ENCODE measurements at places on chromosomes 3 and 15. TPM values are rescaled to one million over a fixed set of nuclear protein-coding genes. Genes with fewer than 3 reads are reported as not detected.

GRCh38 chr15:47374222-47374621 lies 343.1 kb upstream of the SEMA6D start:
- no peaks in the 10 kb centered on the region for H3K27me3 ChIP-seq
- H3K4me1 ChIP-seq: no peaks in the 10 kb centered on the region
- H3K36me3 ChIP-seq: no peaks in the 10 kb centered on the region
- peak; percentile 25 for DNase-seq
- no peak overlapping the region for H3K27ac ChIP-seq

DNA sequence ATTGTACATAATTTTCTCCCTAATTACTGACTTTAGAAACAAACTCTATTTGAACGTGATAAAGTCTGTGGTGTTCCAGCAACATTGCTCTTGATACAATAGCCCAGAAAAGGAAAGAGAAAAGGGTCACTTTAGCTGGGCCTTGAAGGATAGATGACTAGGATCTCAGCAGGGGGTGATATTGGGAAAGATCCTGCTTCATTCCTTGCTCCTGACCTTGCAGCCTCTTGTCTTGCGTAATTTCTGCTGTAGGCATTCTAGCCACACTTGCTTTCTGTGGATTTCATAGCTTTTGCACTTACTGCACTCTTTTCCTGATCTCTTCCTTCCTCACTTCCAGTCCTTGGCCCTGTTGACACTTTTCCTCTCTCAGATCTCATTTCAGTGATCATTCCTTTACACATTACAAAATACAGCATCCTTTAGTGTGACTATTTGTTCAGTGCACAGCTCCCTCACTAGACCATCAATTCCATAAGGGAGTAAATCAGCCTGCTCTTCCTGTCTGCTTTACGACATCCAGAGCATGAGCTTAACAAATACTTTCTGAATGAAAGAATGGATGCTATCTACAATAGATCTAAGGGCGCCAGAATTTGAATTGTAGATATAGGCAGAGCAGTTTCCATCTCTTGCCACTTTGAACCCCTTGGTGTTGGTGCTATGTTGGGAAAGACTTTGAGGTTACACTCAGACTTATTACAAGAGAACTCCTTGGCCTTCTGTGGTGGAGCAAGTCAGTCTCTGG lies 559.6 kb upstream of the MDFIC2 start:
- H3K4me1 ChIP-seq: peaks cover 10% of the 10 kb centered on the region
- peak overlapping the region; percentile 70 for H3K27ac ChIP-seq
- H3K4me3 ChIP-seq: peak overlapping the region; percentile 41

DNA sequence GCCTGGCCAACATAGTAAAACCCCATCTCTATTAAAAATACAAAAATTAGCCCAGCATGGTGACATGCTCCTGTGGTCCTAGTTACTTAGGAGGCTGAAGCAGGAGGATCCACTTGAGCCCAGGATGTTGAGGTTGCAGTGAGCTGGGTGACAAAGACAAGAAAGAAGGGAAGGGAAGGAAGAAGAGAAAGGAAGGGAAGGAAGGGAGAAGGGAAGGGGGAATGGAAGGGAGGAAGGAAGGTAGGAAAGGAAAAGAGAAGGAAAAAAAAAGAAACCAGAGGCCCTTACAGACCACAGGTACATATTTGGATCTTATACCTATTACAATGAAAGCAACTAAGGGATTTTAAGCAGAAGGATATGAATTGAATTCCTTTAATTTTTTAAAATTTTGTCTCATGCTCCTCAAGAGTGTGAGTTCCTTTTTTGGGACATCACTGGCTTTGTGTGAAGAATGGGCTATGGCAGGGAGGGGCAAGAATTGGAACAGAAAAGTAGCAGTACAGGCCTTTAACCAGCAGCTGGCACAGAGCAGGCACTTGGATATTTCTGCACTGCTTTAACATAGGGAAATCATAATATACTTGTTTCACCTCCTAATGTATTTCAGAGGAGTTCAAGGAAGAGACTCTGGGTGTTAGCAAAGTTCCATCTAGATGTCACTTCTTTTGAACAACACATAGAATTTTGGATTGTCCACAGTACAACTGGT lies 7.9 kb downstream of the RAB27A start:
- H3K4me1 ChIP-seq: peaks cover 24% of the 10 kb centered on the region
- DNase-seq: peak; percentile 34
- peak overlapping the region; percentile 41 for H3K4me3 ChIP-seq
- H3K27ac ChIP-seq: peak overlapping the region; percentile 25
- H3K27me3 ChIP-seq: no peaks in the 10 kb centered on the region
- H3K36me3 ChIP-seq: no peaks in the 10 kb centered on the region

- peaks cover 4% of the 10 kb centered on the region for H3K4me1 ChIP-seq
- no peak overlapping the region for H3K27ac ChIP-seq
- no peaks in the 10 kb centered on the region for H3K27me3 ChIP-seq
- H3K36me3 ChIP-seq: no peaks in the 10 kb centered on the region
- DNase-seq: peak; percentile 79
- no peak overlapping the region for H3K4me3 ChIP-seq
Measured at GRCh38 chr3:40179016-40179415, 130.5 kb upstream of the EIF1B start.

DNA sequence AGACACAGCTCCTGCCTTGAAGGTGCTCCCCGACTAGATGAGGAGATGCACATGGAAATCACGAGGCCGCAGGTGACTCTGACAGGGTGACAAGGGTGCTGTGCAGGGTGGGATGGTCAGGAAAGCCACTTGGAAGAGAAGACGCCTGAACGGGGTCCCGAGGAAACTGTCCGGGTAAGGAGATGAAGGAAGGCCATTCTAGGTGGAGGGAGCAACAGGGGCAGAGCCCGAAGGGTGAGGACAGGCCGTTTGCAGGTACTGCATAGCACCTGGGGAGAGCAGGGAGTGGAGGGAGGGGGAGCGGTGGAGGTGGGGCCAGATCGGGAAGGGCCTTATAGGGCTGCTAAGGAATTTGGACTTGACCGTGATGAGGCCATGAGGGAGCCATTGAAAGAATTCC lies 105.6 kb upstream of the DLG1 start:
- DNase-seq: no peak
- H3K4me1 ChIP-seq: no peaks in the 10 kb centered on the region
- no peak overlapping the region for H3K4me3 ChIP-seq
- no peak overlapping the region for H3K27ac ChIP-seq
- H3K36me3 ChIP-seq: no peaks in the 10 kb centered on the region

DNA sequence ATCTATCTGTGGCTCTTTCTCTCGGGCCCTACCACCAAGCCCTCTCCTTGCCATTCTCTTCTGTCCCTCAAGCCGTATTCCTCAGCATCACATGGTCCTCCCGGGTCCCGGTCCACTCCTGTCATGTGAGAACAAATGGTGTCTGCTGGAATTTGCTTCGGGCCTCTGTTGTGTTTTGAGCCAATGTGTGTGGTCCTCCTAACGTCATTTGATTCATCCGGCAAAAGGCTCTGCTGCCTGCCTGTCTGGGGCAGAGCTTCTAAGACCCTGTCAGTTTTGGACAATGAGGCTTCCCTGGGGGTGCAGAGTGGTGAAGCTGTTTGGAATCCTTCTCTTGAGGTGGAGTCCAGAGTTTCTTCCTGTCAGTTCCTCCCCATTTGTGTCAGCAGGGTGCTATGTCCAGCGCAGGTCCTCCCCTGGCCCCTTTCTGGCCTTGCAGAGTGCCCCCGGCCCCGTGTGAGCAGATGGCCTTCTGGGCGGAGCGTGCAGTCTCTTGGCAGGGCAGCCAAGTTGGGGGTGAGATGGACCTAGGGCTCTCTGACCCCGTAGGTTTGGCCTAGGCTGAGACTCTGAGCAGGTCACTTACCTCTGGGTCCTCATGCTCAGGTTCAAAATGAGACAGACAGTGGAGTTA lies 93.6 kb downstream of the APBA2 start:
- H3K27ac ChIP-seq: no peak overlapping the region
- no peaks in the 10 kb centered on the region for H3K36me3 ChIP-seq
- no peaks in the 10 kb centered on the region for H3K4me1 ChIP-seq
- H3K27me3 ChIP-seq: no peaks in the 10 kb centered on the region
- DNase-seq: no peak

- H3K4me1 ChIP-seq: peaks cover 36% of the 10 kb centered on the region
- peak overlapping the region; percentile 65 for H3K4me3 ChIP-seq
- H3K27ac ChIP-seq: peak overlapping the region; percentile 33
- no peaks in the 10 kb centered on the region for H3K36me3 ChIP-seq
- H3K27me3 ChIP-seq: no peaks in the 10 kb centered on the region
Measured at GRCh38 chr15:70742928-70743327, 20.4 kb downstream of the UACA start.

- no peaks in the 10 kb centered on the region for H3K27me3 ChIP-seq
- H3K4me1 ChIP-seq: peaks cover 13% of the 10 kb centered on the region
- no peaks in the 10 kb centered on the region for H3K36me3 ChIP-seq
- H3K27ac ChIP-seq: no peak overlapping the region
Measured at GRCh38 chr3:71226565-71227269, 356.8 kb downstream of the FOXP1 start.

- no peak overlapping the region for H3K27ac ChIP-seq
- no peak for DNase-seq
- no peak overlapping the region for H3K4me3 ChIP-seq
- no peaks in the 10 kb centered on the region for H3K4me1 ChIP-seq
Measured at GRCh38 chr15:66157507-66157906, 96.0 kb downstream of the MEGF11 start.

DNA sequence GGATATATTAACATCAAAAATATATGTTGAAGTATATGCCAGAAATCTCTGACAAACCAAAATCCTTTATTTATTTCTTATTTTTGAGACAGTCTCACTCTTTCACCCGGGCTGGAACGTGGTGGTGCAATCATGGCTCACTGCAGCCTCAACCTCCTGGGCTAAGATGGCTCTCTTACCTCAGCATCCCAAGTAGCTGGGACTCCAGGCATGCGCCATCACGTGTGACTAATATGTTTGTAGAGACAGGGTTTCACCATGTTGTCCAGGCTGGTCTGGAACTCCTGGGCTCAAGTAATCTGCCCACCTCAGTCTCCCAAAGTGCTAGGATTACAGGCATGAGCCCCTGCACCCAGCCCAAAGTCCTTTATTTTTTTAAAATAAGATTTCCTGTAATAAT lies 11.9 kb downstream of the FAIM start:
- no peak overlapping the region for H3K27ac ChIP-seq
- H3K36me3 ChIP-seq: 0 out of 2 replicates have a peak, but pooled peaks cover 5% of the 10 kb centered on the region
- no peaks in the 10 kb centered on the region for H3K4me1 ChIP-seq
- H3K27me3 ChIP-seq: no peaks in the 10 kb centered on the region
- H3K4me3 ChIP-seq: no peak overlapping the region

GRCh38 chr3:9600597-9600996 lies 47.0 kb upstream of the LHFPL4 start:
- DNase-seq: peak; percentile 34
- H3K4me1 ChIP-seq: no peaks in the 10 kb centered on the region
- no peaks in the 10 kb centered on the region for H3K27me3 ChIP-seq
- H3K4me3 ChIP-seq: peak overlapping the region; percentile 42

- no peak overlapping the region for H3K27ac ChIP-seq
- no peaks in the 10 kb centered on the region for H3K4me1 ChIP-seq
- H3K36me3 ChIP-seq: no peaks in the 10 kb centered on the region
- no peak overlapping the region for H3K4me3 ChIP-seq
- no peak for DNase-seq
- peaks cover 4% of the 10 kb centered on the region for H3K27me3 ChIP-seq
Measured at GRCh38 chr15:82649226-82649999, 2.2 kb upstream of the CPEB1 start.

DNA sequence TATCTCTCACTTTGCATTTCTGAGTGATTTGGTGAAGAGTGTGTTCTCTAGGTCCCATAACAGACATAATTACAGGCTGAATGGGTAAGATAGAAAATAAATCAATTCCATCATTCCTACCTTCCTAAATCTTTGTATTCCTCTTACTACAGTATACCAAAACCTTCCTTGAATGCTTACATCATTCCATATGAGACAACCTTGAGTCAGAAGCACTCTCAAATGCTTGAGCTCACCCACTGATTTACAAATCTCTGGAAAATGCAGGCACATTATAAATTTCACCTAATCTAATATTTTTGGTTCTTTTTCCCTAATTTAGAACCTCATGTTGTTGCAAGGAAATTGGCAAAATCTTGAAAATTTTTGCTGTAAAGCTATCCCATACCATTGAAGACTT lies 239.1 kb downstream of the CBLB start:
- no peaks in the 10 kb centered on the region for H3K36me3 ChIP-seq
- DNase-seq: peak; percentile 75
- no peaks in the 10 kb centered on the region for H3K27me3 ChIP-seq
- no peak overlapping the region for H3K27ac ChIP-seq
- H3K4me3 ChIP-seq: no peak overlapping the region

DNA sequence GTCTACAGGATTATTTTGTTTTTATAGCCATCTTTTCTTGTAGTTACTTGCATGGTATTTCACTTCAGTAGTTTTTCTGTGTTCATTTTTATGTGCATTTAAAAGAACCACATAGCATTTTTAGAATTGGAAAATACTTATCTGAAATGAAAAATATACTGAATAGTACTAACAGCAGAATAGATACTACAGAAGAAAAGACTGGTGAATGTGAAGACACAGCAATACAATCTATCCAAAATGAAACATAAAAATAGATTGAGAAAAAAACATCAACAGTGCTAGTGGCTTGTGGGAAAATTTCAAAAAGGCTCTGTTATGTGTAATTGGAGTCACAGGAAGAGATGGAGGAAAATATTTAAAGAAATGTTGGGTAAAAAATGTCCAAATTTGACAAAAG lies 12.7 kb upstream of the DIPK2A start:
- H3K4me1 ChIP-seq: no peaks in the 10 kb centered on the region
- no peaks in the 10 kb centered on the region for H3K36me3 ChIP-seq
- DNase-seq: no peak
- no peak overlapping the region for H3K4me3 ChIP-seq
- H3K27me3 ChIP-seq: no peaks in the 10 kb centered on the region
- H3K27ac ChIP-seq: no peak overlapping the region

- H3K4me1 ChIP-seq: no peaks in the 10 kb centered on the region
- H3K36me3 ChIP-seq: peaks cover 51% of the 10 kb centered on the region
- H3K4me3 ChIP-seq: no peak overlapping the region
- no peaks in the 10 kb centered on the region for H3K27me3 ChIP-seq
- DNase-seq: no peak
Measured at GRCh38 chr15:28246605-28247004, 75.4 kb downstream of the HERC2 start.

DNA sequence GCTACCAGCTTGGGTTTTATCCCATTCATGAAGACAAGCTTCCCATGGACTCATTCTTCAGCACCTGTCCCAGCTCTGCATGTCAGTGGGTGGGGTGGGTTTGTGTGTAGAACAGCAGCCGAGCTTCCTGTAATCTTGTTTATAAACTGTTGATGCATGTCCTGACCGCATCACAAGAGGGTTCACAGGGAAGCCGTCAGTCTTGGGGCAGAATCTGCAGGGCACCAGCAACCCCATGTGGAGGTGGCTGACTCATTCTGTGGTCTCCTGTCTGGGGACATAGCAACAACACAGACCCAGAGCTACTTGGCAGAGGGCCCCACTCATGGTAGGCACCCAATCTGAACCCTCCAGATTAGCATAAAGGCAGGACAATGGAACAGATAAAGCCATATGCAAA lies 35.6 kb downstream of the DAPK2 start:
- no peaks in the 10 kb centered on the region for H3K36me3 ChIP-seq
- peaks cover 43% of the 10 kb centered on the region for H3K4me1 ChIP-seq
- peak; percentile 93 for DNase-seq
- peak overlapping the region; percentile 44 for H3K27ac ChIP-seq
- H3K27me3 ChIP-seq: no peaks in the 10 kb centered on the region

COL6A5 gene
- not detected for polyA plus RNA-seq

STX19 gene
- polyA plus RNA-seq: not detected

CTXN2 gene
- polyA plus RNA-seq: not detected

MOBP gene
- not detected for polyA plus RNA-seq

EHHADH gene
- 3.1 TPM for polyA plus RNA-seq

IL17RD gene
- polyA plus RNA-seq: 0.42 TPM

All from GM23248 (cell line).